M059J (cell line): ENCODE measurements at places on chromosomes 4 and X.

GRCh38 chrX:82134378-82134777 lies 932.5 kb downstream of the SH3BGRL start:
- DNase-seq = peak; percentile 15

DNA sequence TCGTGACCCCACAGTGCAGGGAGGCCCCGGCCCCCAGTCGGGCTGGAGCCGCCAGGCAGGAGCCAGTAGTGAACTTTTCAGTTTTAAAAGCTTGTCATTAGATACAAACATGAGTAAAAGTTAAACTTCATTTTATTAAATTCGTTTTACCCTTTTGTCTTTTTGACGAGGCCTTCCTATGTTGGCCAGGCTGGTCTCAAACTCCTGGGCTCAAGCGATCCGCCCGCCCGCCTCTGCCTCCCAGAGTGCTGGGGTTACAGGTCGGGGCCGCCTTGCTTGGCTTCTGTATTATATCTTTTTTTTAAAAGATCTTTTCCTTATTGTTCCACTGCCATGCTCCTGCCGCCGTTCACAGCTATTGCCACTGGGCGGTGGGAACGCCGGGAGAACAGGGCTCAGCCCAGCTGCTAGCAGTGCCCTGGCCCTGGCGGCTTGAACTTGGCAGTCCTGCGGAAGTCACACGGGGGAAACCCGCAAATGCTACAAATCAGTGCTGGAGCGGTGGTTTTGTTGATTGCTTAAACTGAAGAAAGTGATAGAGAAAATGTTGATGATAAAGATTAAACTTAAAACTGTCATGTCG lies 968 bp upstream of the NELFA start:
- DNase-seq = peak; percentile 66

DNA sequence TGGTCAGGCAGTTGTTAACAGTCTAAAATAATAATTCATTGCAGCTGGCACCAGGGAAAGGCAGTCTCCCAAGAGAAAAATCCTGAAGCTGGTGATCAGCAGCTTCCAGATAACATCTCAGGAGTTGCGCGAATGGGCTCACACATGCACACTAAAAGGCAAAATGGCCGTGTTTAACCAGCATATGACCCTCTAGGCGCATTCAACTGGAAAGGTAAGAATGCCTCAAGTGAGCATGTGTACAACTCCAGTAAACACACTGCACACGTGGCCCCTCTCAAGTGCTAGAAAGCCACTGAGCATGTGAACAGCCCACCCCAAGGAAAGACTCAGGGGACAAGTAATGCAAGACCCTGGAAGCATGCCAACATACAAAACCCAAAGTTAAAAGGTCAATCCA lies 33.1 kb downstream of the STPG2 start:
- DNase-seq = no peak

DNA sequence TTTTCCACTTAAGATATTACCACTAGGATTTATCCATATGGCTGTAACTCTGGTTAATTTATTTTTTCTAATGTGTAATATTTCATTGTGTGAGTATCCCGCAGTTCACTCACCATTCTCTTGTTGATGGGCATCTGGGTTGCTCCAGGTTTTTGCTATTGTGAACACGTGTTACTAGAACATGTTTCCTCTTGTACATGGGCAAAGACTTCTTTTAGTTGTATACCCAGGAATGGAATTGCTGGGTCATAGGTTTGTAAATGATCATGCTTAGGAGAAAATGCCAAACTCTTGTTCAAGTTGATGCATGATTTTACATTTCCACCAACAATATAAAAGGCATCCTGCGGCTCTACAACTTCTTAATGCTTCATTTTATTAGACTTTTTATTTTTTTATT lies 26.8 kb downstream of the SYNPO2 start:
- DNase-seq = no peak

GRCh38 chr4:43113196-43113595 lies 220.7 kb downstream of the GRXCR1 start:
- no peak for DNase-seq

GRCh38 chrX:3271183-3271833 lies 75.1 kb downstream of the MXRA5 start:
- no peak for DNase-seq

- no peak for DNase-seq
Observed at GRCh38 chr4:10622728-10623127, 61.8 kb downstream of the CLNK start.

GRCh38 chr4:28562913-28563312 lies 1702.3 kb downstream of the STIM2 start:
- peak; percentile 40 for DNase-seq

DNA sequence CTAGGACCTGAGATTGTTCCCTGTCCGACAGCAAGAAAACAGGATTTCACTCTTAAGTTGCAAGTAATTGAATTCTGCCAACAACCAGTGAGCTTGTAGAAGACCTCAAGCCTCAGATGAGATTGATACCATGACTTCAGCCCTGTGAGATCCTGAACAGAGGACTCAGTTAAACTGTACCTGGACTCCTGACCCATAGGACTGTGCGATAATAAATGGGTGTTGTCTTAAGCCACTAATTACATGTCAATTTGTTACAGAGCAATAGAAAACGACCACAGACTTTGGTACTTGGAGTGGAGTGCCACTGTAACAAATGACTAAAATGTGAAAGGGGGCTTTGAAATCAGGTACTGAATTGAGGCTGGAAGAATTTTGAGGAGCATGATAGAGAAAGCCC lies 12.0 kb downstream of the PBDC1 start:
- DNase-seq = no peak

DNA sequence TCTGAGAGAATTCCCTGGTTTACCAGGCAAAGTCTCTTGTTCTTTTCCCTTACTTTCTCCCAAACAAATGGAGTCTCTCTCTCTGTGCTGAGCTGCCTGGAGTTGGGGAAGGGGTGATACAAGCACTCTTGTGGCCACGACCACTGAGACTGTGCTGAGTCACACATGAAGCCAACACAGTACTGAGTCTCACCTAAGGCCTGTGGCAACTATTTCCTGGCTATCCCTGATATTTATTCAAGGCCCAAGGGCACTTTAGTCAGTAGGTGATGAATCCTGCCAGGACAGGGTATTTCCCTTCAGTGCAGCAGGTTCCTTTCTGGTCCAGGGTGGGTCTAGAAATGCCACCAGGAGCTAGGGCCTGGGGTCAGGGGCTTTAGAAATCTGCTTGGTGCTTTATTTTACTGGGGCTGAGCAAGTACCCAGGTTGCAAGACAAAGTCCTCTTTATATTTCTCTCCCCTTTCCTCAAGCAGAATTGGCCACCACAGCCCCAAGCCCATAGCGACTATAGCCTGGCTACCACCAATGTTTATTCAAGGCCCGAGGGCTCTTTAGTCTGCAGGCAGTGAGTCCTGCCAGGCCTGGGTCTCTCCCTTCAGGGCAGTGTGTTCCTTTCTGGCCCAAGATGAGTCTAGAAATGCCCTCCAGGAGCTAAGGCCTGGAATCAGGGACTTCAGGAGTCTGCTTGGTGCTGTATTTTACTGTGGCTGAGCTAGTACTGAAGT lies 10.5 kb downstream of the ARL13A start:
- DNase-seq = peak; percentile 88

DNA sequence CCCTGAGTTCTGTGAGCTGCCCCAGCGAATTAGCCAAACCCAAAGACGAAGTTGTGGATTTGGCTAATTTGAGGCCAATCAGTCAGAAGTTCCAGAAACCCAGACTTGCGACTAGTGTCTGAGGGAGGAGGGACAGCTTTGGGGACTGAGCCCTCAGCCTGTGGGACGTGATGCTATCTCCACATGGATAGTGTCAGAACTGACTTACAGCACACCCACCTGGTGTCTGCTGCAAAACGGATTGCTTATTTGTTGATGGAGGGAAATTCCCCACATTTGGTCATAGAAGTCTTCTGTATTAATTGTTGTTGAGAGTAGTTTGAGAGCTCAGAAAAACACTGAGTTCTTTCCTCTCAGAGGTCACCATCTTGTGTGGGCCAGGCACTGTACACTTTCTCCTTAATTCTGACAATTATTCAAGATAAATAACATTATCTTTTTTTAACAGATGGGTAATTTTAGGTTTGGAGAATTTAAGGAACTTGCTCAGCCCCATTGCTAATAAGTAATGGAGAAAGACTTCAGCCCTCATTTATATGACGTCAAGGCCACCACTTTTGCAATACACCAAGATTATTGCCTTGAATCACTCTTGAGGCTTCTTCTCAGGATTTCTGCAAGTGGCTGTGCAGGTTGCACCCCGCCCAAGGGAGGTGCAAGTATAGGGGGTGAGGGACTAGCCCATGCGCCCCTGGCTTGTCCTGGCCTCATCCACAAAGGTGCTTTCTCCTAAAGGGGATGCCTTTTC lies 16.7 kb downstream of the CLRN2 start:
- DNase-seq = no peak

DNA sequence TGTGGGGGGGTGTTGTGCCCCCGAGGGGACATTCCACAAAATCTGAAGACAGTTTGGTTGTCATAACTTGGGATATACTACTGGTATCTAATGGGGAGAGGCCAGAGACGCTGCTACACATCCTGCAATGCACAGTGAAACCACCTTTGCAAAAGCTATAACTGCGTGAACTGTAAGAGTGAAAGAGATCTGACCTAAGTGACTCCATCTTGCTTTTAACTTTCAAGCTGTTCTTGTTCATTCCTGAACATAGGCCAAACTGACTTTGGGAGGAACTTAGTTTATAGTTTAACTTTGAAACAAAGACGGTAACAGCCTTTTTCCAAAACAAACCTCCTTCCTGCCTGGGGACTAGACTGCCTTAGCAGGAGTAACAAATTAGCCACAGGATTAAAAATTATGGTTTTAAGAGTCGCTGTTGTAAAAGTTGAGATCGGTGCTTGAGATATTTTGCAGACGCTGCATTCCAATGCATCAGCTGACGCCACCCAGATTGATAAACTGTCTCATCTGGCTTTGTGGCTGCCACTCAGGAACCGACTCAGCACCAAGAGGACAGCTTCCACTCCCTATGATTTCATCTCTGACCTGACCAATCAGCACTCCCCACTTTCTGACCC lies 70.9 kb downstream of the ATXN3L start:
- DNase-seq = no peak

DNA sequence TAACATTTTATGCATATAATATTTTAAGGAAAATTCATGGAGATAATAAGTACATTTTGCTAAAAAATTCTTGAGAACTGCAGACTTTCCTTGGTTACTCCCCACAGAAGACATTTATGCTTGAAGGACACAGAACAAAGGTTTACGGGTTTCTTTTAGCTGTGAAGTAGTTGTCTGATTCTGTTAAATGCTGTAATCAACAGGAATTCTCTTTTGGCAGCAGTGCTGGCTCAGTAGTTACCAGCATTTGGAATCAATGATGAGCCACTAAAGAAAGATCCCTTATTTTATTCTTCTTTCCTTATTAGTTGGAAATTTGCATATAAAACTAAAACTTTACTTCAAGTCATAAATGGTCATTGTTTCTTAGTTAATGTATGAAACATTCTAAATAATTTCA lies 199.3 kb upstream of the FAT4 start:
- no peak for DNase-seq

DNA sequence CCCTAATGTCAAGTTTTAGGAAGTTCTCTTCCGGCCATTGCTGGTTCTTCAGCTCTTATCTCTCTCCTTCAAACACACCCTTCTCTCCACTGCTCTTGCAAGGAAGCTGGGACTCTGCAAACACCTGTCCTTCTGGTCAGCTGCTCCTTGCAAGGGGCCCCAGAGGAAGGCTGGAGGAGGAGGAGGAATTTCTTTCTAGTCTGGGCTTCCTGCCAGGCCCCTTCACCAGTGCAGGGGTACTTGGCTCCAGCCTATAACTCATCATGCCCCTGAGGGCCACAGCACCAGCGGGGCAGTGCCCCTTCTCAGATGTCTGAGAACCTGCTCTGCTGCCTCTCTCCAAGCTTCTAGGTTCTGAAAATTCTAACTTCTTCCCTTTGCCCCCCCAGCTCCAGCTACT lies 46.7 kb downstream of the REELD1 start:
- DNase-seq = no peak

DNA sequence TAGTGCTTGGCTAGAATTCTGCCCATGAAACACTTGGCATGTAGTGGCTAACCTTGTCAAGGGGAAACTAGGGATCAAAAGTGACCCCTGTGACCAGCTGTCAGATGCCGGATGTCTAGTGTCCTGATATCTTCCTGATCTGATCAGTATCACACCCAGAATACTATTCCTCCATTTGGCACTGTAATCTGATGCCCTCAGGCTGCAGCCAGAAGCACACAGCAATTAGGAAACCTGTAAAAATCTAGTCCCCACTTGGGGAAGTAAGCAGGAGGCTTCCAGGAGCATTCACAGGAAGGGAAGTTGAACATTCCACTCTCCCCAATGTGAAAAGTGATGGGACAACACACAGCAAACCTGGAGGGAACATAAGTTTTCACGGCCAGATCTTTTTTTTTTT lies 125.1 kb downstream of the HS6ST2 start:
- peak; percentile 2 for DNase-seq

- peak; percentile 79 for DNase-seq
Observed at GRCh38 chr4:138158746-138159297, 83.3 kb downstream of the SLC7A11 start.

- DNase-seq = peak; percentile 93
Observed at GRCh38 chrX:102832661-102833060, 104.4 kb upstream of the RAB40AL start.

DNA sequence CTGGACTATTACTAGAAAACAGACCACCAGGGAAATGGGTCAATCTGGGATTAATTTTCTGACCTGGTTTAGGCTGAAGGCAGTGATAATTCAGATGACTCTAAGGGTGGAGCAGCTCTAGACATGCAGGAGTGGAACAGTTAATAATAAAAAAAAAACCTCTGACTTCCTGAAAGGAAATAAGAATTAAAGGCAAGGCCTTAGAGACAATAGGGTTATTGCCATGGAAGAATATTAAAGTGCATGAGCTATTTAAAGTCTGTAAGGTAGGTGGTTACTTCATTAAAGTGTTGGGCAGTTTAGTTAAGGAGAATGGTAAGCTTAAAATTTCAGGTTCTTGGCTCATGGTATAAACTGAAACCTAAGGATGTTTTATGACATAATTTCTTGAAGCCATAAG lies 14.6 kb upstream of the ADH5 start:
- no peak for DNase-seq

DNA sequence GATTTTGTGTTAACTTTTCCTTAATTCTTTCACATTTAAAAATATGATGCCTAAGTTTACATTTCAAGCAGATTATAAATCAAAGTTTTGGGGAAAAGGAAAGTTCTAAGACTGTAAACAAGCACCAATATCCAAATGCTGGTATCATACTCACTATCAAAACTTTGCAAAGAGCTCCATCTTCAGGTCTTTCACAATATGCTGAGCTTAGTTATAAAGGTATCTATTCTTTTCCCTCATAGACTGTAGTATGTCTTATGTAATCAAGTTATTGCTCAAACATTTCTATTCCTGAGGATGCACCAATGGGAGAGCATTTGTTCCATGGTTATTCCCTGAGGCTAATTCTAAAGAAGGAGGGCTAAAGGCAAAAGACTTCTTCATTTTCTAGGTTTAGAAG lies 207.9 kb upstream of the FAM241A start:
- DNase-seq = peak; percentile 59

- peak; percentile 24 for DNase-seq
Observed at GRCh38 chrX:45385757-45386156, 185.1 kb upstream of the DIPK2B start.

- DNase-seq = no peak
Observed at GRCh38 chr4:105563352-105563751, 10.9 kb downstream of the ARHGEF38 start.
